ENCODE measurements at places on chromosomes 16 and 17.

DNA sequence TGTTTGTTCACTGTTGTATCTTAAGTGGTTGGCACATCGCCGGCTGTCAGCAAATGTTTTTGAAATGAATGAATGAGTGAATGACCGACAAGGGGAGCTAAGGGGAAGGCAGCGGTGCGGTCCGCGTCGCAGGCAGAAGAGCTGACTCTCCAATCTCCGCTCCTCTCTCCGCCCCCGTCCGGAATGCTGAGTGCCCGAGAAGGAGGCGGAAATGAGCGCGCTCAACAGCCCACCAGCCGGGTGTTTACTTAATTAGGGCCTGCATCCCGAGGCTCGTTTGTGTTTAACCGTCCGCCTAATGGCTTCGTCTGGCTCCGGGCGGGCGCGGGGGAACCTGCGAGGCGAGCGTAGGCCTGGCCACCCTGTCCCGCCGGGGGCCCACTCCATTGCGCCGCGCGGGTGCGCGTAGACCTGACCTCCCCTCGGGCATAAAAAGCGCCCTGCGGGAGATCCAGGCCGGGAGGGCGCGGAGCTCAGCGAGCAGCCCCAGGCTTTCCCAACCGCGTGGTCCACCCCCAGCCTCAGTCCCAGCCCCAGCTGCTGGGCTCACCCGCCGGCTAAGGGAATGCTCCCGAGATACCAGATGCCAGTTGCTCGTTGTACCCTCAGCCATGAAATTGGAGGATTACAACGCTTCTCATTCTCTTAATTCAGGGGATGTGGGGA is 2.5 kb upstream of the CDH3 start:
- peak; percentile 34 for DNase-seq

GRCh38 chr17:39629494-39629880 is 2.7 kb downstream of the PPP1R1B start:
- DNase-seq: no peak

DNA sequence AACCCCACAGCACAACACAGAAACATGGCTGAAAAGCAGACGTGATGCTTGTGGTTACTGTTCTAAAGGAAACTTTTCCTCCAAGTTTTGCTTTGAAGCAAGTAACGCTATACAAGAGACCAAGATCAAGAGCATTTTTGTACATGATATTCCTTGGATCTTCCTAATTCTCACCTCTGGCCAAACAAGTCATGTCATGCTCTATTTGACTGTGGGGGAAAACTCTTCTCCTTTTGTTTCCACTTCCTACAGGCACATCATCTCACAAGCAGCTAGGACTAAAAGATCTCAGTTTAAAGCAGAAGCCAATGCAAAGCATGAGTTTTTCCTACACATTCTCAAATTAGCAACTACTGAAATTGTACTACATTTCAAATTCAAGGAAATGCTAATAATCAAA is 50.7 kb downstream of the CFDP1 start:
- no peak for DNase-seq

DNA sequence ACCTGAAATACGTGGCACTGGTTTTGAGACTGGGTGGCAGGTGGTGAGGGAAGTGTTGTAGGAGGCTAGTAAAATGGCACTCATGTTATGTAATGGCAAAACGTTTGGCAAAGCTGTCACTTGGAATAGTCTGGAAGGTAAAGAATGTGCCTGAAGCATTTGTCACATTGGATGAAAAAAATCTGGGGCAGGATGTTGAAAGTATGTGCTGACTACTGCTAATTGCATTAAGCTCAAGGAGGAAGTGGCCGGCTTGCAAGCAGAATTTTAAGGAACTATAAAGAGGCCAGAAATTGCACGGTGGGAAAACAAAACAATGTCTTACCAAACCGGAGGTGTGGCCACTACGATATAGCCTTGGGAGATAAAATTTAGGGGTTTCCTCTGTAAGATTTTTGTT is 26.6 kb upstream of the NLRP1 start:
- DNase-seq: no peak

- DNase-seq: no peak
Measured at GRCh38 chr16:87279094-87279658, 38.0 kb downstream of the C16orf95 start.

GRCh38 chr16:67209565-67209964 is 10.6 kb downstream of the ELMO3 start:
- DNase-seq: no peak

- peak; percentile 73 for DNase-seq
Measured at GRCh38 chr17:50397111-50397918, at the start of gene LRRC59. Gene LRRC59 (minus strand): TSS chr17:50397523. CDS start chr17:50397317, 206 bp downstream.

DNA sequence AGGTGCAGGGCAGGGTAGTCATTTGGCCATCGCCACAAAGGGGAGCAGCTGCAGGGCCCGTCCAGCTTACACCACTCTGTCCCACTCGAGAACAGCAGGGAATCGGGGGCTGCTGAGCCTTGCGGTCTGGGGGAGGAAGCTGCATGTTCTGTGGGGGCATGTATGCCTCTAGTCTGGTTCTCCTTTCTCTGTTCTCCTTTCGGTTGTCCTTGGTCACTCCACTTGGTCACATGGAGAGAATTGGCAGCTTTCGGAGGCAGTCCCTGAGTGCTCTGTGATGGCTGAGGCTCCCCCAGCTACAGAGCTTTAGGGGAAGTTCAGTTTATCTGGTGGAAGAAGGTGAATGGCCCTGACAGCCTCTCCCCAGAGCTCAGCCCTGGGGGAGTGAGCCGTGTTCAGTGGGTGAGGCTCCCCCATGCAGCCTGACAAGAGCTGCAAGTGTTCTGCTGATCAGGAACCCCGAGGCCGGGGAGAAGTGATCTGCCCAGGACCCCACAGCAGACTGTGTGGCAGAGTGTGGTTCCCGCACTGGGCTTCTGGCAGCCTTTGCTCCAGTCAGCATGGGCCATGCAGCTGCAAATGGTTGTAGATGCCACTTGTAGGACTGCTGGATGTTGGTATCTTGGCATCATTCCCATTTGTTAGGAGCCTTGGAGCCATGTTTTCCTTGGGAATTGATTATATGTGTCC is 22.3 kb upstream of the SMPD3 start:
- DNase-seq: no peak

DNA sequence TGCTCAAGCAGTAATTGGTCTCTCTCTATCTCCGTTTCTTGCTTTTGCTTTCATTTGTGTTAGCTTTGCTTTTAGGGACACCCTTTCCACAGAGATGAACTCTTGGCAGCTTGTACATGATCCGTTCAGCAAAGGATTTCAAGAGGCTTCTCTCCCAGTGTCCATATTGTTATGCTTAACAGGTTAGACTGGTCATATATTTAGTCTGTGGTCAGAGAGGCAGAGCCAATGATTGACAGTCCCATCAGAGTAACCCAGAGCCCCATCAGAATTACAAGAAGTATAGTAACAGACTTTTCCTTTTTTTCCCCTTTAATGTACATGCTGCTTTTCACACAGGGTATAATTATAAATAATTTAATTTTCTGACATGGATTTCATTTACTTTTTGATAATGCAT is 34.4 kb downstream of the GDPD1 start:
- DNase-seq: peak; percentile 2

DNA sequence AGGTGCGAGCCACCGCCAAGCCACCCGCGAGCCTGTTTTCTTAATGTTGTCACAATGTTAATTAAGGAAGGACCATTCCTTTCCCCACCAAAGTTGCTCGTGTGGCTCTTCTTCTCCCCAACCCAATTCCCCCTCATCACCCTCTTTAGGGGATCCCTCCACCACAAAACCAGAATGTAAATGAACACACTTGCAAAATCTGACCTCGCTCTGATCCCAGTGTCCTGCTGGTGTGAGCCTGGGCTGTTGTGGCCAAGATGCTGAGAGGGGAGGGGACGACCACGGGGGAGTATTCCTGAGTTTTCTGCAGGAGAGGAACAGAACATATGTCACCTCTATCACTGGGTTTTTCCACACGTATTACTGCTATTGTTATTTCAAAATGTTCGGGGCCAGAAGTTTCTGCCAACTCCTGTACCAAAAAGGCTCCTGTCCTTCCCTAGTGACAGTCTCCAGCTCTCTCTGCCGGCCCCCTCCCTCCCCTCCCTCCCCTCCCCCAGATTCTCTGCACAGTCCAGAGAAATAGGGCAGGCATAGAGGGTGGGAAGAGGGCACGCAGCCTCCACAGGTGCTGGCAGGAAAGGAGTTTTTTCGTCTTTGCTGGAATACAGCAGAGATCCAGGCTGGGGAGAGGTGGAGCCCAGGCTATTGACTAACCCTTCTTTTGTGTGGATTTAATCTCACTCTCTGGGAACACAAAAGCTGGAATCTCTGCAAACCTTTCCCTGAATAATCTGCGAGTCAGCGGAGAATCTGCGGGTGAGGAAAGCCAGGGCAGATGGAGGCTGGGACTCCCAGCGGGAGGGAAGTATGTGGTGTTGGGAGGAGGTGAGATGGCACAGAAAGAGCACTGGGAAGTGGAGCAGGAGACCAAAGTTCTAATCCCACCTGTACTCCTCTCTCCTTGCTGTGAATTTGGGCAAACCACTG is 4.5 kb upstream of the CA4 start:
- peak; percentile 30 for DNase-seq

DNA sequence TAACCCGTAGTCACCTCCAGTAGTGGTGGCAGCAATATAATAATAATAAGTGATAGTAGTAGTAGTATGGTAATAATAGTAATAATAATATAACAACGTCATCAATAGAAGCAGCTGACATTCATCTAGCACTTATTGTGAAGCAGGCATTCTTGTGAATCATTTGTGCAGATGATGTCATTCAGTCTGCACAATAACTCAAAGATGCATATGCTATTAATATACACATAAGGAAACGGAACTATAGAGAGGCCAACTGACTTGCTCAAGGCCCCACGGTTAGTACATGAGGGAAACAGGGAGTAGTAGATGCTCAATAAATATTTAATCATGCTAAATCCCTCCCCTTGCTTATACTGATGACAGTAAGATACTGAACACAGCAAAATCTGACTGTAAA is 35.4 kb upstream of the GAN start:
- peak; percentile 76 for DNase-seq

- DNase-seq: no peak
Measured at GRCh38 chr17:2155573-2155972, 100.7 kb downstream of the HIC1 start.

DNA sequence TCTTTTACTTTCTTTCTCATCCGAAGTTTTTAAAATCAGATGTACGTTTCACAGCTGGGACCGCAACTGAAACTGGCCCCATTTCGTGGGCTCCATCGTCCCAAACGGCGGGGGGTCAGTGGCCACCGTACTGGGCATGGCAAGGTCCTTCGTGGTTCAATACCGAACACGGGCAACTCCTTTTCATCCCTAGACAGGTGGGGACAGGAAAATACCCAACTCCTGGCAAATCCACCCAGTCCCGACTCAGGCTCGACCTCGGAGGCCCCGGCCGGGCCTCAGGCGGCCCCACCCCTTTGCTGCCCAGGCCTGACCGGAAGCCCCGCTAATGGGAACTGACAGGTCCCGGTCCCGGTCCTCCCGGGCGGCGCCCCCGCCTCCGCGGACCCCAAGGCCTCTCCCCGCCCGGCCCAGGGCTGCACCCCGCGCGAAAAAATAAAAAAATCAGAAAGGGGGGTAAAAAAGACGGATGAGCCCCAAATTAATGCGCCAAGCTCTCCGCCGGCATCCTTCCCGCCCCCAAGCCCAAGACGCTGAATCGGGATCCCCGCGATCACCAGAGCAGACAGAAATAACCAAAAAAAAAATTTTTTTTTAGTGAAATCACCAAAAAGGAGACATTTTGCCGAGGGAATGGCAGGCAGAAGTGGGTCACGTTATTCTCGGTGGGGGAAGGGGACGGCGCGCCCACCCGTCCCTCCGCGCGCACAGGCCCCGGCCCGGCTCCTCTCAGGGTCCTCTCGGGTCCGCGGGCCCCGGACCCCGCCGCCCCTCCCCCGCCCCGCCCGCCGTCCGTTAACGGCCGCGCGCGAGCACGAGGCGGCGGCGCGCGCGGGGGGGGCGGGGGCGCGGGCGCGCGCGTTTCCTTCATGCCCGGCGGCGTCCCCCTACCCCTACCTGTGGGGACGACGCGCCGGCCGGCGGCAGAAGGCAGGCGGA is 562 bp downstream of the ZC3H7A start:
- peak; percentile 42 for DNase-seq

GRCh38 chr17:80890921-80891396 is 100.7 kb upstream of the CHMP6 start:
- DNase-seq: no peak

GRCh38 chr17:66975614-66976378 is 11.3 kb downstream of the CACNG4 start:
- DNase-seq: no peak

DNA sequence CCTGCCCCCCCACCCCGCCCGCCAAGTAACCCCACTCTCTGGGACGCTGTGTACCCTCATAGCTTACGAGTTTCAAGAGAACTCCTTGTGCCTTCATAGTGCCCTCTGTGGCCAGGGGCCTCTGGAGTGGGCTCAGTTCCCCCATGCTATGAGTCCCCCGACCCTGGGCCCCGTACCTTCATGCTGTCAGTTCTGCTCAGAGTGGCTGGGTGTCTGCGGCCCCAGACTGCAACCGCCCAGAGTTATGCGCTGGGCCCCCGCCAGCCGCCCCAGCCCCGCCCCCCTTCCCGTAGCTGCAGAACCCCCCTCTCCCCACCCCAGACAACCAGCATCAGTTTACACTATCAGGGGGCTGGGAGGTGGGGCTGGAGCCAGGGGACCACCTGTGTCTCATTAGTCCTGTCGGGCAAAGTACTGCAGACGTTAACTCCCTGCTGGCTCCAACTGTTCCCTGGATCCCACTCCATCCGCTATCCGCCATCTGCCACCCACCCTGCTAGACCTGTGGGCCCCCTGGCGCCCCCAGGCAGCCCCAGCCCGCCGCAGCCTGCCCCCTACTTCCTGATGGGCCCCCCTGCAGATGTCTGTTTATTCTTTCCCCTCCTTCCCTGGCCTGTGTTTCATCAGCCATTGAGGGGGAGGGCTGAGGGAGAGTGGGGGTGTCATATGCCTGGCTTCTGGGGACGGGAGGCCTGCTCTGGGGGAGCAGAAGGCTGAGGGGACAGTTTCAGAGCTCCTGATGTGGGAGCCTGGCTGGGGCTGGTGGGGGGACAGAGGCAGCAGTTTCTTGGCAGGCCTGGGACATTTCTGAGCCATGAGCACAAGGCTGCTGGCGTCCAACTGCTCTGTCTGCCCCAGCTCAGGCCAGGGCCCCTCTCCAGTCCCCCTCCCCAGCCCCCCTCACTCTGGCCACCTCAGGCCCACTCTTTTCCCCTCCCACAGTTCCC is at the start of gene MFAP4:
Gene MFAP4, minus strand, starts transcription at position 217 of the 947 bp plus-strand sequence. Its CDS starts 35 bp downstream, at position 182.
- DNase-seq: peak; percentile 73

DNA sequence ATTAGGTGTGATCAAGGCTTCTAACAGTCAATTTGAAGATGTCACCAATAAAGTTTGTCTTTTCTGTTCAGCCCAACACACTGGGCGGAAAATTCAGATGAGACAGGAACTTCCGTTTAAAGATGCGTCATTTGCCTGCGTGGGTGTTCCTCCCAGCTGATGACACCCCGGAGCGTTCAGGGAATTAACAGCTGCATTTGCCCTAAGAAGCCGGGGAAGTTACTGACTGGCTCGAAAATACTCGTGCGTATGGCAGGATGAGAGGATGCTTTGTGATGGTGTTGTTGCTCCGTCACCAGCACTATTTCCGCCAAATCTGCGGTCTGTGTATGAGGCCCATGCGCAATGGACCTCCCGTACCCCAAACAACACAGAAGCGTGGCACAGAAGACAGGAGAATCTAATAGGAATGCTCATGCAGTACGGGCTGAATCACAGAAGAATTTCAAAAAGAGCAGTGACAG is 11.9 kb upstream of the PVALEF start:
- peak; percentile 5 for DNase-seq

- peak; percentile 65 for DNase-seq
Measured at GRCh38 chr17:38667099-38667786, 7.5 kb downstream of the EPOP start.

GRCh38 chr16:76360404-76360803 is 83.2 kb downstream of the CNTNAP4 start:
- DNase-seq: no peak
